CD4-positive, CD25-positive, alpha-beta regulatory T cell (primary cell): ENCODE measurements at places on chromosomes 13 and 19. TPM values are rescaled to one million over a fixed set of nuclear protein-coding genes. Genes with fewer than 3 reads are reported as not detected.

CLEC17A gene
- 0.25 TPM for total RNA-seq

SSC5D gene
- 0.27 TPM for total RNA-seq

CBARP gene
- 0.12 TPM for total RNA-seq

ADPRHL1 gene
- 0.57 TPM for total RNA-seq

TLE6 gene
- total RNA-seq, result not detected

CYP4F3 gene
- total RNA-seq, result not detected

PEAK3 gene
- not detected for total RNA-seq
